Ecto neural progenitor cell (in vitro differentiated cells): ENCODE measurements at places on chromosomes 4 and X.

GRCh38 chr4:168154546-168155277 lies 62.4 kb downstream of the ANXA10 start:
- DNase-seq: no peak

- DNase-seq: no peak
These were observed 24.2 kb downstream of the HAUS3 start for GRCh38 chr4:2217726-2218125.

- DNase-seq: no peak
These were observed 85.1 kb downstream of the LINC00632 start for GRCh38 chrX:140794642-140795041.

DNA sequence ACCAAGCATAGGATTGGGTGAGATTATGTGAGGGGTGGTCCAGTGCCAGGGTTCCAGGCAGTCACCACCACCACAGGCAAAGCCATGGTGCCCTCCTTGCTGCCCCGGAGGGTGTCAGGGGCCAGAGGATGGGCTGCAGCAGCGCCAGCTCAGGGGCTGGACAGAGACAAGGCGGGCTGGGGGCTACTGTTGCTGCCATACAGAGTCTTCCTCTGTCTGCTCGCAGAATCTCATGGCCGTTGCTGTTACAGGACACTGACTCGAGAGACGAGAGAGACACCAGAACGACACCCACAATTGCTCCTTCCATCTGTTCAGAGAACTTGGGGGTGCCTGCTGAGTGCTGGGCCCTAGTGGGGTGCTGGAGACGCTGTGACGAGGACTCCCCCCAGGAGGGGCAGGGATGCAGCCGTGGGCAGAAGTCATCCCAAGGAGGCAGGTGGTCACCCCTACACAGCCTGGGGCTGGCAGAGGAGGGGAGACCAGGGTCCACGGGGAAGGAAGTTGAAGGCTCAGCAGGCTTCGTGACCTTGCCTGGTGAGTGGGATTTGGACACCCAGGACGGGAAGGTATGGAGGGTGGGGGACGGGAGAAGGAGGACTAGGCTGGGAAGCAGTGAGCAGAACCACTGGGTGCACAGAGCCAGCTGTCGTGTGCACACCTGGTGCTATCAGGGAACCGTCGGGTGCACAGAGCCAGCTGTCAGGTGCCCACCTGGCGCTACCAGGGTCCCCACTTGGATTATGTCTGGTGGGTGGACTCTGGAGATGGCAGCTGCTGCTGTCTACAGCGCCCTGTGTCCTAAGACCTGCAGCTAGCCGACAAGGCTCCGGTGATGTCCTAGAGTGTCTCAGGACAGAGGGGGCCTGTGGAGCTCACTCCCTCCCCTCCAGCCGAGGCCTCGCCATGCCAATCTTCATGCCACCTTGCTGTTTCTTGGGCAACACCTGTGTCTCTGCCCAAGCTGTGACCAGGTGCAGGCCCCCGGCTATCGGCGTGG lies 43.9 kb upstream of the HMX1 start:
- peak; percentile 35 for DNase-seq

GRCh38 chr4:6492027-6492590 lies 19.7 kb upstream of the PPP2R2C start:
- peak; percentile 34 for DNase-seq

- no peak for DNase-seq
These were observed 38.4 kb upstream of the ARHGEF6 start for GRCh38 chrX:136819031-136819703.

GRCh38 chrX:119249891-119250290 lies 13.8 kb downstream of the PGRMC1 start:
- DNase-seq: no peak

- no peak for DNase-seq
These were observed 1207.4 kb downstream of the ADGRL3 start for GRCh38 chr4:62407534-62407933.

- no peak for DNase-seq
These were observed 51.4 kb upstream of the LRAT start for GRCh38 chr4:154692304-154692818.

- DNase-seq: no peak
These were observed 269.3 kb downstream of the GPM6A start for GRCh38 chr4:175542786-175543185.

GRCh38 chr4:105057370-105058105 lies 89.1 kb upstream of the TET2 start:
- DNase-seq: no peak

GRCh38 chr4:69376450-69376849 lies 96.2 kb downstream of the UGT2B28 start:
- no peak for DNase-seq

DNA sequence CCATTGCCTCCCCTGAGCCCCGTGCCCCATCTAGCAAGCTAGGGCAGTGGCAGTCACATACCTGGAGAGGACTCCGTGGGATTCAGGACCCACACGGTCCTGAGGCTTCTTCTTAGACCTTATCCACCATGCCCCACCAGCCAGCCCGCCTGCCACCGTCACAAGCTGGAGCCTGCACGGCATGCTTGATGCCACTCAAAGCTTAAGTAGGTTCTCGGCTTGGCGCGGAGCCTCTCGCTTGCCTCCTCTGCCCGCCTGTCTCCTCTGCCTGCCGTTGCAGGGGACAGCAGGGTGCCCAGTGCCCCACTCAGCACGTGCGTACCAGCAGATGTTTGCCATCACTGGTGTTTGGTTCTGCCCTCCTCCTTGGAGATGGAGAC lies 14.1 kb downstream of the PSAPL1 start:
- peak; percentile 32 for DNase-seq

DNA sequence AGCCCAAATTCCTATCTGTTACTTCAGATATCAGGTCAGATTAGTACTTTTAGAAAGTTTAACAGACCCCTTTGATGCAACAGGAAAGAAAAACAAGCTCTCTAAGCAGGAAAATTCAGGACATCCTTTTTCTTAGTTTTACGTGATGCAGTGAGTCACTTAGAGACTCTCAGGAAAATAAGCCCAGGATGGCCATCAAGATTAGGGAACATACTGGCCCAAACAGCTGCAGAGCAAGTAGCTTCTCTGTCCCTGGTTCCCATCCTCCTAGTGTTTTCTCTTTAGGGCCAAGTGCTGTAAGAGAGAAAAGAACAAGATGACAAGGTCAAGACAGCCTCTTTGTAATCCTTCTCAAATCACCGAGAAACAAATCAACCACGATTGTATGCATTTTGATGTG lies 219.1 kb downstream of the ZNF674 start:
- DNase-seq: no peak

DNA sequence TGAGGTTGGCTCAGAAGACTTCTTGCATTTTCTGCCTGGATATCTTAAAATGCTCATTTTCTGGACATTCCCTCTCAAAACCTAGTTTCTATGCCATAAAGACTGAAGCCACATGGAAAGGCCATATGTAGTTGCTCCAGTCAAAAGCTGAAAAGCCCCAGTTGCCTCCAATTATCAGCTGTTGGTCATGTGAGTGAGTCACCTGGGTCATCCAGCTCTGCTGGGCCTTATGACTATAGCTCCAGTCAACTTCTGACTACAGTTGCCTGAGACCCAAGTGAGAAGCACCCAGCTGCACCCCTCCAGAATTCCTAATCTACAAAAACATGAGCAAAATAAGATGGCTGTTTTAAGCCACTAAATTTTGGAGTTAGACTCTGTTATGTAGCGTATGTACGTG lies 41.9 kb downstream of the HELQ start:
- no peak for DNase-seq

- DNase-seq: no peak
These were observed 15.9 kb upstream of the F11 start for GRCh38 chr4:186249785-186250754.

DNA sequence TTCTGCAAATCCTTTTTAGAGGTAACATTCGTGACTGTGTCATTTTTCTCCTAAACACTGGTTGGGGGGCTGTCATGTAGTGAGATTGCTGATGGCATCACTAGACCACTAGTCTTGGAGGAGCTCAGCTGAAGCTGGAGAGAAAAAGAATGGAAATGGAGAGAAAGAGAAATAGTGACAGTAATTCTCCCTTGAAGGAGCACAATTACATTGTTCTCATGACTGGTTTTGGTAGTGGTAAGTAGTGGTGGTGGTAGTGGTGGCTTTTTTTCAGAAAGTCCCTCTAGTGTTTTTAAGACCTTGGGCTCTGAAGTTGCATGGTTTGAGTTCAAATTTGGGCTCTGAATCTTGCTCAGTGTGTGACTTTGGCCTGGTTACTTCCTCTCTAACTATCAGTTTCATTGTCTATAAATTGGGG lies 99.8 kb downstream of the LARP7 start:
- no peak for DNase-seq

GRCh38 chr4:85476381-85476780 lies 1.4 kb downstream of the ARHGAP24 start:
- no peak for DNase-seq

DNA sequence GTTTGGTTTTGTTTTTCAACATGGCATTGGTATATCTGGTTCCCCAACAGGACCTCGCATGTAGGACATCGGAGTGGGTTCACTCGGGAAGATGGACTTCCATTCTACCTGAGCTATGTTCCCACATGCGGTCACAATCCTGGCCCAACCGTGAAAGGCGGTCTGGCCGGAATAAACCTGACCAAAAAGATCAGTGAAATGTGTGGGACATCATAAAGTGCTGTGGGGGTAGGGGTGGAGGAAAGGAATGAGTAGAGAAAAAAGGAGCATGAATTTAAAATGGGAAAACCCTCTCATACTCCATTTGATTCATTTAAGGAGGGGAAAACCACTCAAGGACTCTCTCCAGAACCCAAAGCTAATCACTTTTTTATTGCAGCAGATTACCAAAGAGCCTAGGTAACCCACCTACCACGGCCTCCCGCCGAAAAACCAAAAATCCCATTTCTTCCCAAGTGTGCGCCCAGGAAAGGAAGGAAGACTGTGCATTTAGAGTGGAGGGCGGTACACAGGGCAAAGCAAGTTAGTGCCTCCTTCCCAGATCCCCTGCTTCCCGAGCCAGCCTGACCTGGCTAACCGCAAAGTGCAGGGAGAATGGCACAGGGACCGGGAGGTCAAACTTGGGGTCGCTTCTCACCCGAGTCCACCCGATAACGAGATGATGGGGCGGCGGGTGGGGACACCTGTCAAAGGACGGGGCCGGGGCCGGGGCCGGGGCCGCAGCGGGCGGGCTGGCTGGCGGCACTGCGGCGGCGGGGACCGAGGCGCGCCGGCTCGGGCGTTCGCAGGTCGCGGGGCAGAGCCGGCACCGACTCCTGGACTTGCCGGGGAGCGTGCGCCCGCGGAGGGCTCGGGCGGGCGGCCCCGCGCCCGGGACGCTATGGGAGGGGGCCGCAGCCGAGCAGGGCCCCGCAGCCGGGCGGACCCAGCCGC lies 669 bp downstream of the TMEM150C start:
- peak; percentile 70 for DNase-seq

DNA sequence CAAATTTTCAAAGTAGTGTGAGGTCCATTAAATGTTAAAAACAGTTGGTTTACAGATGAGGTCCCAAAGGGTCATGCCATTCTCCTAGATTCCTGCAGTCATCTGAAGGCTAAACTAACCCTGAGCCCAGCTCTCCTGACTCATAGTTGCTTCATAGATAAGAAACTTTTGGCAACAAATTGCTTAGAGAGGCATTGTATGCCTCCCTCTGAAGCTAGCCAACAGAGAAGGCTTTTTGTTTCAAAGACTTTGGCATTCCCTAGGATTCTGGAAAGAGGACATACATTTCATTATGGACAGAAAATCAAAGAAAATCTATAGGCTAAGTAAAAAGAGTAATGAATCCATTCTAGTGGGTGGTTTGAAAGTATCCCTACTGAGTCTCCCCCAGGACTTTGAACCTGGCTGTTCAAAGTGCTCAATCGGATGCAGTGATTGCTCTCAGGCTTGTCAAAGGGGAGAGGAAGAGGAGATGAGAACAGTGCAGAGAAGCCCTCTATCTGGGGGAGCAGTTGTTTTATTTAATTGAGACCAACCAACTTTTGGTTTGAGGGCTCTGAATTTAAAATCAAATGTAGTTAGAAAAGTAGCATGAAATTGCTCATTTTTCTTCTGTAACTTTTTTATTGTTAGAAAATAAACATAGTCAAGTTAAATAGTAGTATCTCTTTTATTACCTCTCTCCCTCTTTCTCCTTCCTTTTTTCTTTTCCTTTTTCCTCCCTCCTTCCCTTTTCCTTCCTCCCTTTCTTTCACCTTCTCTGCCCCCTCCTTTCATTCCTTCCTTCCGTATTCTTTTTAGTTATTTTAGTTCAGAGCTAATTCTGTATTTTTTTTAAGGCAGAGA lies 72.3 kb upstream of the ZNF518B start:
- no peak for DNase-seq

GRCh38 chrX:108735679-108736508 lies 469 bp downstream of the IRS4 start:
- no peak for DNase-seq

GRCh38 chr4:69594382-69594781 lies 45.1 kb downstream of the UGT2A2 start:
- DNase-seq: no peak
